ENCODE measurements at places on chromosomes 11 and 22. TPM values are rescaled to one million over a fixed set of nuclear protein-coding genes. Genes with fewer than 3 reads are reported as not detected.
A peak's percentile ranks its signal among the peaks of the same experiment; 100 is the strongest.

Gene BATF2
- 0.19 TPM for total RNA-seq

DNA sequence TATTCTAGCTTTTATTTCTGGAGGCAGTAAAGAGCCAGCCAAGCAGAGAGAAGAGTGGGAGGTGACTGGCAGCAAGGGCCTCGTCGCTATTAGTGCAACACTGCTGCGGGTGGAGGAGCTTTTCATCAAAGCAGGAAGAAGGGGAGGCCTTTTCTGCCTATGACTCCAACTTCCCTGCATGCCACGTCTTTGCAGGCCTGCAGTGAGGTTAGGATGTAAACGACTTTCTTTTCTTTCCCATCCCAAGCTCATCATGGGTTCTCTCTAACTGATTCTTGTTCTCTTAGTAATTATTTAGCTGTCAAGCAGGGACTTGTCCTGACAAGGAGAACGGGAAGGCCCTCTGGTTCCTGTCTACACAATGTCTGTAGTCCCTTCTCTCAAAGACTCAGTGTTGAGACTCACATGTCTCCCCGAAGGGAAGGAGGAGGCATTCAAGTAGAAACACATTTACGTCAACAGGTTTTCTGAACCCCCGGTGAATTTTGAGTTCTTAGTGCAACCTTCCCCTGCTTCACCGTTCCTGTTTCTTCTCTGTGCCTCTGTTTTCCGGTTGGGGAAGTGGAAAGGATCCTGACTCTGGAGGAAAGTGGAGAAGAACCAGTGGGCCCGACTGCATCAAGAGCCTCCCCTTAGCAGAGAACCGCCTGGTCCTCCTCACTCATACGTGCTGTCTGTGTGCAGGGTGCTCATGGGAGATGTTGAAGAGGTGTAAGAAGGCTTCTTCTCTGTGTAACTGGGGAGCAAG, 56.9 kb downstream of the PACS1 start:
- DNase-seq, result peak; percentile 56

- DNase-seq, result no peak
These were observed 735.6 kb downstream of the BRD1 start for GRCh38 chr22:49091917-49092545.

- peak; percentile 81 for DNase-seq
These were observed 114.4 kb downstream of the OSBP2 start for GRCh38 chr22:30809086-30809485.

DNA sequence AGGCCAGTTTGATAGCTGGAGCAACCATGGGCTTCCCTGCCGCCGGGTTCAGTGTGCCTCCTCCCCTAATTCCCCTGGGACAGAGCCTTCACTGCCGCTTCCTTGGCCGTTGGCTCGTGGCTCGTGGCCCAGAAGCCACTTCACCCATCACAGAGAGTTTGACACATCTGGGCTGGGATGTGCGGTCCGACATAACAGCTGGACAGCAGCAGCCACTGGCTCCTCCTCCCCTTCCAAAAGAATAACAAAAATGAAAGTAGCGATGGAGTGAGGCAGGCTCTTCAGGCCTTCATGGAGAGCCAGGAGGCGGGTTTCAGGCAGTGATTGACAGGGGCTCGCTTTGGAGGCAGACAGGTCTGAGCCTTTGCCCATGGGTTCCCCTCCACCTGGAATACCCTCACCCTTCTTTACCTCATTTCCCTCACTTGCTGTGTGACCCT, 8.2 kb downstream of the CREB3L1 start:
- DNase-seq, result peak; percentile 76

DNA sequence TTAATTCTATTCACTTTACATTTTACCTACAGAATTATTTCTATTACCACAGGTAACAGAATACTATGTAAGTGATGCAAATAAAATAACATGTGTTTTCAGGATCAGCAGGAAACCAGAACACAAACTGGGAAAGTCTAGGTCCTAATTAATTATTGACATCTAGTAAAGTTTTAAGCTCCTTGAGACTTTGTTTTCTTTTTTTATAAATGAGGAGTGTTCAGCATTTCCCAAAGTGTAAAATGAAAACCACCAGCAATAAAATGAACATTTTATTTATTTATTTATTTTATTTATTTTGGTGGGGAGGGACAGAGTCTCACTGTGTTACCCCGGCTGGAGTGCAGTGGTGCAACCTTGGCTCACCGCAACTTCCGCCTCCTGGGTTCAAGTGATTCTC, 123.6 kb downstream of the ARHGAP42 start:
- no peak for DNase-seq

- DNase-seq, result no peak
These were observed 35.0 kb downstream of the HIRA start for GRCh38 chr22:19396561-19396933.

Gene USP47
- 47.8 TPM for total RNA-seq

GRCh38 chr11:32006799-32007388, 84.0 kb upstream of the RCN1 start:
- peak; percentile 47 for DNase-seq

Gene CCDC81
- total RNA-seq, result not detected

GRCh38 chr11:14075118-14076078, 112.9 kb downstream of the SPON1 start:
- DNase-seq, result peak; percentile 17

Gene MIAT
- 0.17 TPM for total RNA-seq

GRCh38 chr11:66863428-66864125, 6.7 kb downstream of the LRFN4 start:
- no peak for DNase-seq

DNA sequence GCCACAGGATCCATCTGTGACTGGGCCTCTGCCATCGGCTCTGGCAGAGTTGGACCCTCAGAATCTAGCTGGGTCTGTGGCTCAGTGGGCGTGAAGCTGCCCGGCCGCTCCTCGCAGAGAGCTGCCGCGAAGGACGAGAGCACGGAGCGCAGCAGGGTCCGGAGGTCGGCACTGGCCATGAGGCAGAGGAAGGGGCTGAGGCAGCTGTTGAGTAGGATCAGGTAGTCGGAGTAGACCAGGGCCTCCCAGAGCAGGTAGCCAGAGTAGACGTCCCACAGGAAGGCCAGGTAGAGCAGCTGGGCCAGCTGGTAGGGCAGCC, 912 bp downstream of the GPR152 start:
- DNase-seq, result no peak

DNA sequence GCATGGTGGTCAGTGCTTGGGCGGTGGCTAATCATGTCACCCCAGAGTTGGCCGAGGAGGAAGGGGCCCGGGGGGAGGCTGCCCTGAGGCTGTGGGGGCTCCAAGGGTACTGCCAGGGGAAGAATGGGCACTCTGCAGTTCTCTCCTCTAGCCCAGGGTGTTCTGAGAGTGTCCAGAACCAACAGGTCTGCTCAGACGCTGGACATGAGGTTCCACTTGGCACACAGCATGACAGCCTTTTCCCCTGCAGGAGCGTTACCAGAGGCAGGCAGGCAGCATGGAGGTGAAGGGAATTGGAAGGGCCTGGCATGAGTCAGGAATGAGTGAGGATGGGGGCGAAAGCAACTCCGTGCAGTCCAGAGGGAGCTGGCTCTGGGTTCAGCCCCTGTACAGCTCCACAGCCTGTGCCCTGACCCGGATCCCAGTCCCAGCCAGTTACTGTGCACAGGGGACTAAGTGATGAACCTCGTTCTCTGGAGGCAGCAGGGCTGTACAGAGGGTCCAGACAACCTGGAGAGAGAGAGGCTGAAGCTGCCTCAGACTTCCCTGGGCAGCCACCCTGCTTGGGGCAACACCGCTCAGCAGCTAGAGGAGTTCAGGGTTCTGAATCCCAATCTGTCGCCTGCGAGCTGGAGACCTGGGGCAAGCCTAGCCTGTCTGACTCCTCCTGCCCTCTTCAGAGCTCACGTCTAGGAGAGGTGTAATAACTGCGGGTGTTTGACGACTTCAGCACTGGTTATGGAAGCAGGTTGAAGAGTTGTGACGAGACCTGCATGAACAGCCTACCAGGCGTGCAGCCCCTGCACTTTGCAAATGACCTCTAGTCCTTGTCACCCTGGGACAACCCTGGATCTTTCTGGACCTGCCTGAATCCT, 14.7 kb upstream of the TUB start:
- no peak for DNase-seq

GRCh38 chr22:33255791-33256190, 197.6 kb upstream of the SYN3 start:
- DNase-seq, result no peak

Gene SELENOM
- total RNA-seq, result 61.4 TPM

DNA sequence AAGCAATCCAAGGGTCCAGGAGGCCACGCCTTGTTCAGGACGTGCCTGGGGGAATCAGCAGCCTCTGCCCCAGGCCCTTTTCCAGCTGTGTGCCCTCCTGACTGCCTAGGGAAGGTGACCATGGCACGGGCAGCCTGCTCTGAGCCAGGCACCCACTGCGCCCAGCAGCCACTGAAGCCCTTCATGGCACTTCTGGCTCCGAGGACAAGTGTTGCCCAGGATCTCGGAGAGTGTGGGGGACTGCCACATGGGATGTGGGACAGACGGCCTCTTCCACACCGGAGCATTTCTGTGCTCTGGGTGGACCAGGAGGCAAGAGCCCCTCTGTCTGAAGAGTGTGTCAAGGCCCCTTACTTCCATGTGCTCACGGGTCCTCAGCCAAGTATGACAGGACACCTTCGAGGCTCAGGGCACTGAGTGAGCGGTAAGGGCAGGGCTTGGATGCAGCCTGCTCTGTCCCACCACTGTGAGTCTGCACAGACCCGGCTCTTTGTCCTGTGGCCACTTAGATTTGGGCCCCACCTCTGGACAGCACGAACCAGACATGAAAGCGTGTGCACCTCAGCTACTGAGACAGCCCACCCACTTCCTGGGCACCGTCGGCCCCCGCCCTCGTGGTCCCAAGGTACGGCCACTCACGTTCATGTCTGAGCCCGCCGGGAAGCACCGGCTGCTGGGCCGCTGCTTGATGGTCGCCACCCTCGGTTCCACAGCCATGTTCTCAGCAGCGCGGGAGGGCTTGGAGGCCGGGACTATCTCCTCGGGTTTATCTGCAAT, 93.6 kb downstream of the CTTN start:
- no peak for DNase-seq

DNA sequence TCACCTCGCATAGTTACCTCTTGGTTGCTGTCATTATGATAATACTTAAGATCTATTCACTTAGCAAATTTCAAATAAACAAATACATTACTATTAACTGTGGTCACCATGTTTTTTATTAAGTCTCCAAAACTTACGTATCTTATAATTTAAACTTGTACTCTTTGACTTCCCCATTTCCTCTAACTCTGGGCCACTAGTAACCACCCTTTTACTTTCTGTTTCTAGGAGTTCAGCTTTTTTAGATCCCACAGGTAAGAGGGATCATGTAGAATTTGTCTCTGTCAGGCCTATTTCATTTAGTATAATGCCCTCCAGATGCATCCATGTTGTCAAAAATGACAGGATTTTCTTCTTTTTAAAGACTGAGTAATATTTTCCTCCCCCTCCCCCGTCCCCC, 212.4 kb upstream of the C11orf87 start:
- no peak for DNase-seq

DNA sequence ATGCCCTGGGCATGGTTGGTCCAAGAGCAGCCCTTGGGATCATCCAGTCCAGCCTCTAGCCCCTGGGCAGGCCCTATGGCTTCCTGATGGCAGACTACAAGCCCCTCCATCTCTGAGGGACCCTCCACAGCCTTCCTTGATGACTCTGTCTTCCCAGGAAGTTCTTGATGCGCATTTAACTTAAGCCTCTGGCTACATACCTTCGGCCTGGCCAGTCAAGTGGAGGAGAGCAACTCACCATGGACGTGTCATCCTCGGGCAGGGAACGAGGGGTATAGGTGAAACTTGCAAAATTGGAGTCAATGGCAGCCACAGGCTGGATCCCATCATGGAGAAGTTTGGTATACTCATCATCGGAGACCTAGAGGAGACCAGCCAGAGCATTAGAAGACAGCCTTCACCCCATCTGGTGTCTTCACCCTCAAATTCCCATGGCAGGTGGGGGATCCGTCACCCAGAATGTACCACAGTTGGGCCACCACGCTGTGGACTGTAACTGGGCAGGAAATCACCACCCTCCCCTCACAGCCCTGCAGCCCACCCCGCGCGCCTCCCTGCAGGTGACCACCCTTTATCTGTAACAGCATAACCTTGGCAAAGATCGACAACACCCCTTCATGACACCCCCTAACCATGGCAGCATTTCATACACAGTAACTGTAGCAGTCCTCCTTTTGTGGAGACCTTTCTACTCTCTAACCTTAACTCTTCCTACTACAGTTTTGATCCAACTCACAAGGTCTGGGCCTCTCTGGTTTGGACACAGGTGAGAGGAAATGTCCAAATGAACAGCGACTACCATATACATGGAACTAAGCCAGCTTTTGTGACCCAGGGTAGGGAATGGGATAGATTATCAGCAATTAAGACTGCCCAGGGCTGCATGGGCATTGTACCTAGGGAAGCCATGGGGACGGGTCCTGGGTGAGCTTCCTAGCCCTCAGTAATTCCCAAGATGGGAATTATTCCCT, 91.7 kb downstream of the PDE2A start:
- DNase-seq, result no peak

DNA sequence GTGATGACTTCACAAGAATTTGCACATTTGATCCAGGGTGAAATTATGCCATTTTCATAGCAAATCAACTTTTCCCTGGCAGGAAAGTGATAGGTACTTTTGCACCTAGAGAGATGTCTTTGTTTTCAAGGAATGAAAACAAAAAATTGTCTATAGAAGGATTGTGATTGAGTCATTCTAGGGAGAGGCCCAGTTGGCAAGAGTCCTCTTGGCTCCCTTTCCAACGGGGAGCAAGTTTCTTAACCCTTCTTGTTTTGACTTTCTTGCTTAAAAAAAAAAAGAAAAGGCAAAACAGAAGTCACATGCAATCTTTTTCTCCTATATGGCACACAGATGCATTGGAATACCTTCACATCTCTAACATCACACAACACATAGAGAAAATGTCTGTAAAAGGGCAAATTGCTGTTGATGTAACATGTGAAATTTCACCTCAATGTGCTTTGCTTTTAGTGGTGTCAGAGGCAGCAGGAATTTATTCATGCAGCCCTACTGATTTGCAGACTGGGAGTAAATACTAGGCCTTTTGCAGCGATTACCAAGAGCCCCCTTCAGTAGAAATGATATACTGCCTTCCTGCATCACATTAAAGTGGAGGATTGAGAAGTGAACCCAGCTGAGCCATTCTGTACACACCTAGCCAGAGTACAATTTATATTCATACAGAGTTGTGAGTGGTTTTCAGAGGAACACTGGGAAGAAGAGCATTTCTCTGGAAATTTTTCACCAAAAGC, 290.7 kb upstream of the MPPED2 start:
- DNase-seq, result peak; percentile 13

Gene STK33
- total RNA-seq, result 0.51 TPM

Gene ATXN10
- 73.0 TPM for total RNA-seq

DNA sequence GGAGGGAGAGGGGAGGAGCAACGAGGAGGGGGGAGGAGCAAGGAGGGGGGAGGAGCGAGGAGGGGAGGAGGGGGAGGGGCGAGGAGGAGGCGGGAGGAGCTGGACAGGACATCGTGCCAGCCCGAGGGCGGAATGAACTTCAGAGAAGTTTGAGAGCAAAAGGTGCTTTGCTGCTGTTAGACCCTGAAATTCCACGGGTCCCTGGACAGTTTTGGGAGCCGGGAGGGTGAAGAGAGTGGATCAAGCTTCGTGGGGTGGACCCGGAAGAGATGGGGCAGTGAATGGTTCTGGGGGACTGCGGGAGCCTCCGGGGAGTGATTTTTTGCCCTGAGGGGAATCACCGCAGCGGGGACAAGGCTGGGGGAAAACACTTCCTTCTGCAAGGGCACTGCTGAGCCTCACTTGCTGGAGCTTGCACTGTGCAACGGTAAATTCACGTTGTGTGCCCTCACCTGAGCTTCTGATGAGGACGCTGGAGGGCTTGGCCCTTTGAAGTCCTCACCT, 10.7 kb upstream of the NLRP6 start:
- DNase-seq, result no peak

Gene MUC2
- total RNA-seq, result not detected

Gene WBP2NL
- total RNA-seq, result not detected

Gene VSIG10L2
- total RNA-seq, result not detected

GRCh38 chr22:45597460-45598192, 74.0 kb upstream of the ATXN10 start:
- no peak for DNase-seq
